ENCODE measurements at places on chromosomes 11 and 22.
A peak's percentile ranks its signal among the peaks of the same experiment; 100 is the strongest.

GRCh38 chr22:23389271-23390071 lies 190.6 kb downstream of the IGLL1 start:
- DNase-seq = no peak

DNA sequence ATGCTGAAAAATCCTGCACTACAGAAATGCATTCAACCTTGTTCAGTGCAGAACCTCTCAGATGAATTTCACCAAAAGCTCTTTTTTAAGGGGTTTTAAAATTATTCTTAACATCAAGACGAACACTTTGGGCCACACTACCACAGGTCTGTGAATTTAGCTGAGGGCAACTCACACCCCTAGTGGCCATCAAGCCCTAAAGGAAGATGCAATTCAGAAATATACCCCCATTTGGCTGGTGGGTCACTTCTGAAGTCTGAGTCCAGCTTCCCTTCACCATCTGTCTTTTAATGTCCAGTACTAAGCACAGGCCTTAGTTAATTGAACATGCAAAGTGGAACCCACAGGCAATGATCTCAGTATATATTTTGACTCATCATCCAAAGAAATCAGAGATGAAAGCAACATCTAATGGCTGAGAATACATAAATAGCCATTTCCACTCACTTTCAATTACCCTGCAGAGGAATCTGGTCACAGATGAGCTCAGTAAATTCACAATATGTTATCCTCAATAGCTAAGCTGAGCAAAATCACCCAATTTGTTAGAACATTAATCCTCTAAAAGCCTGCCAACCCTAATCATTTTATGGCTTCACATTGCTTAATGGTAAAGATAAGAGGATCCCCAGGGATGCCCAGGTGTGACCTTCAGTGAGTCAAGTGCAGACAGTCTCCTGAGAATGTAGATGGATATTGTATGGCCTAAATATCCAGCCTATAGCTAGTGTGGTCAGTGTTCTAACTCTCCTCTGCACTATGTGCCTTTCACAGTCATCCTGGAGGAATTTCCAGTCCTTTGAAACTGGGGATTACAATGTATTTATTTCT lies 50.3 kb downstream of the FAM76B start:
- no peak for DNase-seq

GRCh38 chr22:41713004-41713403 lies 13.7 kb downstream of the MEI1 start:
- no peak for DNase-seq

GRCh38 chr11:48107188-48107704 lies 109.4 kb upstream of the OR4B1 start:
- DNase-seq = no peak

DNA sequence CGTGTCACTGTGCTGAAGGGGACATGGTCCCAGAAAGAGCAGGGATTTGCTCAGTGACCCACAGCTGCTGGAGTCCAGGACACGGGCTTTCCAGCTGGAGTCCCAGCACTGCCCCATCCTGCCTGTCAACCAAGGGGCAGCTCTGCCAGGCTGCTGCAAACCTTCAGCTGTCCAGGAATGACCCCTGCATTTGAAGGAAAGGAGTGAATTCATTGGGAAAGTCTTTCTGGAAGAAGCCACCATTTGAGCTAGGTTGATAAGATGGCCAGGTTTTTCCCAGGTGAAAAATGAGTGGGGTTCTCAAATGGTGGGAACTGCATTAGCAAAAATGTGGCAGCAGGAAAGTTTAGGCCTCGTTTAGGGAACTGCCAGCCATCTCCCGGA lies 9.4 kb downstream of the KCNK7 start:
- no peak for DNase-seq

GRCh38 chr11:12809864-12810567 lies 135.8 kb downstream of the TEAD1 start:
- DNase-seq = no peak

GRCh38 chr11:3037040-3037944 lies 19.9 kb downstream of the CARS1 start:
- DNase-seq = peak; percentile 58

GRCh38 chr22:26229910-26230309 lies 60.6 kb downstream of the SEZ6L start:
- no peak for DNase-seq

- DNase-seq = no peak
Measured at GRCh38 chr22:48869161-48869560, 958.5 kb downstream of the BRD1 start.

- no peak for DNase-seq
Measured at GRCh38 chr11:17473071-17473744, 3.4 kb downstream of the ABCC8 start.

- no peak for DNase-seq
Measured at GRCh38 chr11:134339756-134340155, 8.0 kb downstream of the GLB1L2 start.

- DNase-seq = no peak
Measured at GRCh38 chr11:2222451-2222850, 47.9 kb downstream of the ASCL2 start.

DNA sequence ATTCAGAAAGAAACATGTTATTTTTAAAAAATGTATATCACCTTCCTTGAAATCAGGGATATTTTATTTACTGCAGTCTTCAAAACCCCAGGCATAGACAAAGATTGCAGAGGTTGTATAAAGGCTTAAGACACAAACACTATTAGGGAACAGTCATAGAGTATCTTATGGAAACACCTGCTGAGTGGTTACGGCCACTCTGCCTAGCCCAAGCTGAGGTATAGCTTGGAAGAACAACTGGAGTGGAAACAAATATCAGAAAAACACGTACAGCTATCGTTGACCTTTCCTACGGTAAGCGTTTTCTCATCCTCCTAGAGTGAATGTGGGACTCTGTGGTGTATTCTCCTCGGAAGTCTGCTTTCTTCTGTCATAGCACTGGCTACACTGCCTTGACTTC lies 30.4 kb upstream of the LYVE1 start:
- no peak for DNase-seq

DNA sequence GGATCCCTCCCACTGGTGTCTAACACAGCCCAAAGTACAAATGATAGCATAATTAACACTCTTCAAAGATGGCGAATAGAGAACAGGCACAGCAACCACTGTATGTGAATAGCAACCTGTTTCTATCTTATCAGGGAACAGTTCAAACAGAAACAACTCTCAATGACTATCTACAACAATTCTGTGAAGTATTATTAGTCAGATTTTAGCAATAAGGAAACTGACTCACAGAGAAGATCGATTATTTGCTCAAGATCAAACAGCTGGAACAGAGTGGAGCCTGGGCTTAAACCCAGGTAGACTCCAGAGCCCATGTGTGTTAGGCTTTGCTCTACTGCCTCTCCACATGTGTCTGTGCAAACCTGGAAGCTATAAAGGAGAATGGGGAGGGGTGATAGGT lies 88.7 kb downstream of the C11orf58 start:
- no peak for DNase-seq
